CD4-positive, alpha-beta T cell (primary cell): ENCODE measurements at places on chromosomes 3 and 15.

GRCh38 chr3:137796993-137797392 lies 32.9 kb downstream of the SOX14 start:
- DNase-seq = no peak

DNA sequence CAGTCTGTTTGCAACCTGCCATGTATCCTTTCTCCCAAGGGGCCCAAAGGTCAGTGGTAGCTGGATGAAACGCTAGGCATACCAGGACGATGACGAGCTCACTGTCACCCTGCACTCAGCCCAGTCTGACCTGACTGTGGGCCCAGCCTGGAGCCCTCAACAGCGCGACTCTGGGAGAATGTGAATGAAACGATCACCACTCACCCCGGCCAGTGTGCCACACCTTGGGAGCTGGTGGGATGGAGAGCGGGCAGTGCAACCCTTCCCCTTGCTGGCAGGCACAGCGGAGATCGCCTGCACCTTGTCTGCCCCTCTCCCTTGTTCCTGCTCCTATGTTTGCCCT lies 27.2 kb downstream of the SRPRB start:
- no peak for DNase-seq

DNA sequence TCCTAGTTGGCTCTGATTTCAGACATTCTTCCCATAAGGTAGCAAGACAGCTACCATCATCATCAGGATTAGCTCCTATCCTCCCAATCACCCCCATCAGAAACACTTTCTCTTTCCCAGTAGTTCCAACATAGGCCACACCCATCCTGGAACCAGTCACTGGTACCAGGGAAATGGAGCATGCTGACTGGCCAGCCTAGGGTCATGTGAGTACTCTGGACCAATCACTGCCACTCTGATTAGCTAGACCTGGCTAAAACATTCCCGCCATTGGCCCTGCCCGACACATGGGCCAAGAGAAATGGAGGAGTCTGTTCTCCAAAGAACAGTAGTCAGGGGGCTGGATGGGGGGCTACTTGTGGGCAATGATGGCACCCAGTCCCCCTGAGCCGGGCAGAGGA lies 12.4 kb downstream of the EFCC1 start:
- DNase-seq = no peak

- no peak for DNase-seq
Observed at GRCh38 chr15:39184701-39185390, 396.0 kb upstream of the THBS1 start.

DNA sequence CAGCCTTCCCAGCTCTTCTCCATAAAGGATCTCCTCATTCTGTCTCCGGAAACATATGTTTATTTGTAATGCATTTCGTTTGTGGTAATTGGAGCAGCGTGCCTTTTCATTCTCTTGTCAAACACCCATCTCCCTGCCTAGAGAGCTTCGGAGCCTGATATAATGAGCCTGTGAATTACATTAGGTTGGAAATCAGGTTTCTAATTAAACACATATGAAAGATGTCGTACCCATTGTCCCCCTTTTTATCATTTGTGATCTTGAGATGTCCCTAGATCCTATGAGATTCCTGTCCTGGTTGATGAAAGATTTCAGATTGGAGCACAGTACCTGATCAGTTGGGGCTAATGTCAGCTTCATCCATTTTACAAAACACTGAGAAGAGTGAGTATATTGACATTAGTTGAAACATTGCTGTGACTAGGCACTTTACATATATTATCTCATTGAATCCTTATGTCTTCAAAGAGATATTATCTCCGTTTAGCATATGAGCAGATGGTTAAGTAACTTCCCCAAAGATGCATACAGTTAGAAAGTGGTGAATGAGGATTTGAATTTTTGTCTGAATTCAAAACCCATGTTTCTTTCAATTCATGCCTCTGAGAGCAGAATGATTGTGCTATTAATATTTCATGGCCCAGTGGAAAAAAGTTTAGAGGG lies 23.1 kb downstream of the SYN2 start:
- no peak for DNase-seq

- no peak for DNase-seq
Observed at GRCh38 chr3:76958274-76958673, 81.6 kb upstream of the ROBO2 start.

DNA sequence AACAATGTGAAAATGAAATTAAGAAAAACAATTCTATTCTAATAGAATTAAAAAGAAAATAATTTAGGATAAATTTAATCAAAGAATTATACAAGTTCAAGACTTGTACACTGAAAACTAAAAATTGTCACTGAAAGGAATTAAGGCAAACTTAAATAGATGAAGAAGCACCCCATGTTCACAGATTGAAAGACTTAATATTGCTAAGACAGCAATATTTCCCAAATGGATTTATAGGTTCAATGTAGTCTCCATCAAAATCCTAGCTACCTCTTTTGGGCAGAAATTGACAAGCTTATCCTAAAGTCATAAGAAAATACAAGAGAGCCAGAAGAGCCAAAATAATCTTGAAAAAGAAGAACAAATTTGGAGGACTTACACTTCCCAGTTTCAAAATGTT lies 53.5 kb upstream of the UBE3A start:
- no peak for DNase-seq

GRCh38 chr15:69225355-69226022 lies 65.1 kb downstream of the GLCE start:
- no peak for DNase-seq

GRCh38 chr3:71554649-71555048 lies 28.9 kb downstream of the FOXP1 start:
- no peak for DNase-seq

DNA sequence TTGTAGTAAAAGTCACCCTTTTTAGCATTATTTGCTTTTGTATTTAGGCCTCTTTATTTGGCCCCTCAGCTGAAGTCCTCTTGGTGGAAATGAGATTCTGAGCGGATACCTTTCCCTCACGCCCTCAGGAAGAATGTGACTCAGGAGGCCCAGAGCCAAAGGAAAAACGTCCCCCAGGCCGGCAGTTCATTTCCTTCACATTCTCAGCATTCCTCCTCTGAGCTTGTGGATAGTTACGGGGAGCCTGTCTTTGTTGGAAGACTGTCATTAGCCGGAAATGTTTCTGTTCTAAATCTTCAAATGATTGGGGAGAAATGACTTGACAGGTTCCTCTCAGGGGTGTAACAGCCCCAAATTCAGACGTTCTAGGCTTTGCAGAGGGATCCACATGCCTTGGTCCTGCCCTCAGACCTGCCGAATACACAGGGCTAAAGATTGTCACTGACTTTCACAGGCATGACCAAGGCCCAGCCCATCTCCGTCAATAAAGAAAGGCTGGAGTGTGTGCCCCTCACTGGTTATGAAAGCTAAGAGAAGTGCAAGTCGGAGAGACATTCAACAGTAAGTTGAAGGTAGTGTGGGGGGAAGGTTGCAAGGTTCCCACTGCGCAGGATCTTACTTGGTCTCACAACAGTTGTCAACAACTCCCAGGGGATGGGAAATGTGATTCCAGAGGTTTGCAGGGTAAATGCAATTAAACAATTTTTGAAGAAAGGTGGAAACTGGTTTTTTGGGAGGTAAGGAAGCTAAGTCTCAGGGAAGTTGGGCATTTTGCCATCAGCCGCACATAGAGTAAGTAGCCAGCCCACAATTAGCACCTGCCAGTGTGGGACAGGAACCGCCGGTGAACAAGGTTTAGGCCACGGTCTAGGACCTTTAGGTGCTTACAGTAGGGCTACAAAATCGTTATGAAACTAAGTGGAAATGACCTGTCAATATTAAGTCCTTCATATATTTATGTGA lies 39.7 kb upstream of the MYZAP start:
- no peak for DNase-seq

DNA sequence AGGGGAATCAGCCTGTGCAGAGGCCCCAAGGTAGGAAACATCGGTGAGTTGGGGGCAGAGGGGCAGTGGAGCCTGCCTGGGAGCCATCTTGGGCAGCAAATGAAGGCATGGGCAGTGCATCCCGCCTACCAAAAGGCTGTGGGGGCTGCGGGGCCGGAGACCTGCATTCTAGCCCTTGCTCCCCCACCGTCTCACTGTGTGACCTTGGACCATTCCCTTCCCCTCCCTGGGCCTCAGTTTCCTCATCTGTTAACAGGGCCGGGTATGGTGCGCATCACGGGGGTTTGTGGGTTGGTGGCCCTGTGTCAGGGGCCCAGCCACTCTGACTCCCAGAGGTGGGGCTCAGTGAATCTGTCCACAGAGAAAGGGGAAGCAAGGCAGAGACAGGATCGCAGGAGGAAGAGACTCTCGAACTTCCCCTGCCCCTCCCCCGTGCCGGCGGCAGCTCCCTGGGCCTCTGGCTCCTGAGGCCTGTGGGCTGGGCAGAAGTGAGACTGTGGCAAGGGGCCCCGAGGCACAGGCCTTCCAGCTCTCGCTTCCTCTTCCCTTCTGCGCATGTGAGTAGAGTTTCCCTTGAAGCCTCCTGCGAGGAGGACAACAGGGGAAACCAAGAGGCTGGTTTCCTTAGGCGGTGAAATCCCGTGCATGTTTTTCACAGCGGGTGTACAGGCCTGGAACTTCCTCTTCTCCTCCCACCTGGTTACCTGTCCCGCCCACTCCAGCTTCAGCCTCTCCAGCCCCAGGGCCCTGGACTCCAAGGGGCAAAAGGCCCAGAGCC lies 42.9 kb downstream of the IDH2 start:
- peak; percentile 66 for DNase-seq

- peak; percentile 64 for DNase-seq
Observed at GRCh38 chr15:88621789-88622604, 857 bp downstream of the AEN start.

DNA sequence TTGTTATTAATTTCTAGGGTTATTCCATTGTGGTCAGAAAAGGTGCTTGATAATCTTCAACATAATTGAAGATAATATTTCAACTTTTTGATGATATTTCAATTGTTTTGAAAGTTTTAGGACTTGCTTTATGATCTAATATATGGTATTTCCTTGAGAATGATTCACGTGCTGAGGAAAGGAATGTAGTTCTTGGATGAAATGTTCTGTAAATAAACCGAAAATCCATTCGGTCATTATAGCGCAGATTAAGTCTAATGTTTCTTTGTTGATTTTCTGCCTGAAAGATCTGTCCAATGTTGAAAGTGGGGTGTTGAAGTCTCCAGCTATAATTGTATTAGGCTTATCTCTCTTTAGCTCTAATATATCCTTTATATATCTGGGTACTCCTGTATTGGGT lies 617.5 kb upstream of the NECTIN3 start:
- DNase-seq = no peak

DNA sequence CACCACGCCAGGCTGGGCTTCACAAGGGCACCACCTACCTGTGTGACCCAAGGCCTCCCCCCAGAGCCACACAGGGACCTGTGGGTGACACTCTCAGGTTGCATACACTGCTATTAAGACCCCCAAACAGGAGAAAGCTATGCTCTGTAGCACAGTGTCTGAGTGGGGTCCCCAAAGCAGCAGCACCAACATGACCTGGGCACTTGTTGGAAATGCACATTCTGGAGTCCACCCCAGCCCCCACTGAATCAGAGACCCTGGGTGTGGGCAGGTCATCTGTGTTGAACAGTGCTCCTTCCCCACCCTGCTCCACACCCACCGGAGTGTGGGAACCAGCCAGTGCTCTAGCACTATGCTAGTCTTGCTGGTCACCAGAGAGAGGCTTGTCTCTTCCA lies 76.1 kb downstream of the ADAMTS17 start:
- DNase-seq = no peak

DNA sequence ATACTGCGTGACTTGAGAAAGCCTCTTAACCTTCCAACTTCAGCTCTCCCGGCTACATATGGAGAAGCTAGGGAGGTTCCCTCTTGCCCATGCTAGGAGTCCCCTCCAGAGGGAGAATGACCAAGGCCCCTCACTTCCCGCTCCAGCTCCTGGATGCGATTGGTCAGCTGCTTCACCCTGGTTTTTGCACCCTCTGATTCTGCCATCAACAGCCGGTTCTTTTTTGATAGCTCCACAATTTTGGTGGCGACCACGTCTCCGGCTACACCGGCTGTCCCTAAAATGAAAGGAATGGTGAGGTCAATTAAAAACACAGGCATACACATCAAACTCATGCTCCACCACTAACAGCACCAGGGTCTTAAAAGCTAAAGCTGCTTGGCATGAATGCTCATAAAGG lies 20.6 kb downstream of the CCDC13 start:
- no peak for DNase-seq

- no peak for DNase-seq
Observed at GRCh38 chr15:40747685-40748631, 7.1 kb downstream of the RMDN3 start.

DNA sequence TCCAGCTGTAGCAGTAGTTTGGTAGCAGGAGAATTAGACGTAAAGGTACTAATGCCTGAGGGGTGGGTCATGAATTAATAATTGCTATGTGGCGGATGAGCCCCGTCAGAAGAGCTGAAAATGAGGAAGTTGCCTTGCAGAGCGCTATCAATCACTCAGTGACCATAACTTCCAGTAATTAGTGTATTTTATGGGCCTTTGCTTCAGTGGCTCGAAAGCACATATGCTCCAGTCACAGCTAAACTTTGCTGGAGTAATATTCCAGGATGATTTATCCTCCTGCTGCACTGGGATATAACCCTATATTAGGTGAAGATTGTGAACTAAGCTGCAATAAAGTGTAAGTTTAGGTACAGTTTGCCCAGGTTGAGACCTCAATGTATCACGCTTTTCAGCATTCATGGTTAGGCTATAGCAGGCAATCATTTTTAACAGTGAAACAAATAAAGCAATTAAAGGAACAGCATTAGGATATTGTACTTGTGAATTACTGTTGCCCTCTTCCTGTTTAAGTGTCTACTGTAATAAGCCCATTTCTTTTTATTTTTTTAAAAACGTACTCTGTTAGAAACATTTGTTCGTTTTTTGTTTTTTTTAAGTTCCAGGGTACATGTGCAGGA lies 104.6 kb upstream of the SKOR1 start:
- no peak for DNase-seq

DNA sequence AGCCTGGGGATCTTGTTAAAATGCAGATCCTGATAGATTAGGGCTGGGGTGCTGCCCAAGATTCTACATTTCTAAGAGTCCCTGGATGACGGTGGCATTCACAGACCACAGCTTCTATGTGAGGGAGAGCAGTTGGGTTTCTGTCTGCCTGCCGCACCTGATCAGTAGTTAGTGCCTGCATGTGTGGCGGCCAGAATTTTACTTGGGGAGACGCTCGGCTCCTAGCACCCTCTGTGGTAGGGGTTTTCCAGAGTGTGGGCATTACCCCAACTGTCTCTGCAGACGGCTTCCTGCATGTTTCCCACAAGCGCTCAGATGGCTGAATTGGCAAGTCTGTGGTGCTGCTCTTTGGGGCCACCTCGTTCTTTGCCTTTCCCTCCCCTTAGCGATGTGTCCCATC lies 8.3 kb downstream of the GHRL start:
- peak; percentile 89 for DNase-seq

- DNase-seq = no peak
Observed at GRCh38 chr3:170689296-170689829, 103.5 kb upstream of the SLC7A14 start.

DNA sequence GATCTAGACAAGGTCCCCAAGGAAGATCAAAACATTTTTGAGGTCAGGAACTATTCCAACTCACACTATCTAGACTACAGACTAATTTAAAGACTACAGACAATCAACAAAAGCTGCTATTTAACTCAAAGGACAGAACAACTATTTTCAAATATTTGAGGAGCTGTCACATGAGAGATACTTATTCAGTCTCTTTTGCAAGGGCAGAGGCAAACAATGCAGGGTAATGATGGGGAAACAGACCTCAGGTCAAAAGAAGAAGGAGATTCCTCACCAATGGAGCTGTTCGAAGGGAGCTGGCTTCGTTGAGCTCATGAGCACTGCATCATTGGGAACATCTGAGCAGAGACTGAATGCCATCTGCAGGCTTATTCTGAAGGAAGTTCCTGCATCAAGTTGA lies 231.9 kb downstream of the DTWD1 start:
- no peak for DNase-seq
